Adipocyte (in vitro differentiated cells): ENCODE measurements at places on chromosomes 1 and 21.

DNA sequence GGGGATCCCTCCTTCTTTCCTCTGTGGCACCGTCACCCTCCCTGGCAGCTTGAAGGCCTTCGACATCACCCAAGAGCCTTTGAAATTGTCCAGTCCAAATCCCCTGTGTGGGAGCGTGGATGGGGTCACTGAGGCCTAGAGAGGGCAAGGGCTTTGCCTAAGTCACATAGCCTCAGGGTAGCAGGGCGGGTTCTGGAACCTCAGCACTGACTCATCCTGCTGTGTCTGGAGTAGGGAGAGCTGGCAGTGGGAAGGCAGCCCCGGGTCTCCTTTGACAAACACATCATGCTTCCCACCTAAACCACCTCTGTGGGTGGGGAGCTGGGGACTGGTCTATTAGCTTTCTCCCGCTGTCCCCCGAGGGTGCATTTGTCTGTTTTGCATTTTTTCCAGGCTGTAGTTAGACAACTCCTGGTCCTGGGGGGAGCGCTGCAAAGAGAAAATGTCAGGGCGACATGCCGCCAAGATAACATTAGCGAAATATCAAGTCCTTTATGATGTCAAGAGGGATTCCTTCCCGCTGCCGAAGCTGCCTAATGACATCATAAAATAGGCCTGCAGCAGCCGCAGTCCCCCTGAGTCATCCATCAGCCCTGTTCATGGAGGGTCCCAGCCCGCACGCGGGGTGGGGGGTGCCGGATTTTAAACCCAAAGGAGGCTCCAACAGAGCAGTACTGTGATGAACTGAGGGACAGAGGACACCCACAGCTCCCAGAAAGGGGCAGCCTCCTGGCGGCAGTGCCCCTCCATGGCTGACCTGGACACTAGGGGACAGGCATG is 77.0 kb upstream of the POU3F1 start:
- DNase-seq, result peak; percentile 22

DNA sequence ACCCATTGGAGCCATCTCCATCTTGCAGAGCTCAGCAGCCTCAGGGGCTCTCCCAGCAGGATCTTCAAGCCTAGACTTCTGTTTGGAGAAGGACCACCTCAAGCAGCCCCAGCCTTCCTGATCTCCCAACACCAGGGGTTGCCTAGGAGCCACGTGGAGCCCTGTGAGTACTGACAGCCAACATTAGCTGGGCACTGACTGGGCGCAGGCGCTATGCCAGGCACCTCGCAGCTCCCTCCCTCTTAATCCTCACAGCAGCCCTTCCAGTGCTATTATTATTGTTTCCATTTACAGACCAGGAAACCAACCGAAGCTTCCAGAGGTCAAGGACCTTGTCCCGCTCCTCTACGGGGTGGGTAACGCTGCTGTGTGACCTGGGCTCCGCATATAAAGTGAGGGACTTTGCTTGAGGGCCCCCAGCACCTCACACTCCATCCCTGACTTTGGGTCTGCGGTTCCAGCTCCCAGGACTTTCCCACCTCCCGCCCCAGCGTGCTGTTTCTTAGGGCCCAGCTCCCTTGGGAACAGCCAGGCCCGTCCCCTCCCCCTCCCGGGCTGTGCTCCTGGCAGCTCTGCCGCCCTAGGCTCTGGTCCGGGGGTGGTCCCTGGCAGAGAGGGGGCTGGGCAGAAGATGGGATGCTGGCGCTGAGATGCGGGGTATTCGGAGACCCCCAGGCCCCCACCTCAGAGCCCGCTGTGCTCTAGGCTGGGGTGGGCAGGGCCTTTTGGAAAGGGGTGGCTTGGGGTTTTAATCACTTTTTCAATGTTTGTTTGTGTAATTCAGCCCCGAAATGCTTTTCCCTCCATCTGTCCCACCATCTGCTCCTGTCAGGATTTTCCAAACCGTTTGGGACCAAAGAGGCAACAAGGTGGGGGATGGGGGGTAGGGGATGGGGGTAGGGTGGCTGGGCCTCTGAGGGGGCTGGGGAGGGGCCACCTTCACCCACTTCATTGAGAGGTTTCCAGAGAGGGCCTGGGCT is 4.1 kb upstream of the HPCA start:
- DNase-seq, result no peak

- DNase-seq, result no peak
These were observed 52.1 kb upstream of the LGALS8 start for GRCh38 chr1:236471653-236472052.

GRCh38 chr1:169044296-169044695 is 62.2 kb upstream of the ATP1B1 start:
- DNase-seq, result no peak

DNA sequence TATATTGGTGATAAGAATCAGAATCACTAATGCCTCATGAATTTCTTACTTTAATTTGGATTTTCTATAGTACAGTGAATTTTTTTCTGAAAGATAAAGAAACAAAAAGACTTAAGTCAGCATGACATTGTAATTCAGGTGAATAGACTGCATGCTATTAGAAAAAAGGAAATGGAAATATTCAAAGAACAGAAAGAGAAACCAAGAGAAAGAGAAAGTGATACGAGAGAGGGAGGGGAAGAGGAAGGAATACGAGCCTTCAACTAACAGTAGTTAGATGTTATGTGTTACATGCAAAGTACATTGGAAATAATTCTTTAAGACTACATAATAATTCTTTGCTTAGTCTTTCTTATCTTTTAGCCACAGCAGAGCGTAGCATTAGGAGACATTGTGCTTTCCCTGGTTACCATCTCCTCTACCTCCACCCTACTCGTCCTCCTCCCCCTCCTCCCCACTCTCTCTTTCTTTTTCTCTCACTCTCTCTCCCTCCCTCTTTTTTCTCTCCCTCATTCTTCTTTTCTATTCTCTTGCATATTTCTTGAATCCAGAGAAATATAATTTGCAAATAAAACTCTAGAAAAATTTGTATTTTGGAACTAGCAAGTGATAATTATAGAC is 46.4 kb upstream of the ADGRL4 start:
- peak; percentile 3 for DNase-seq

DNA sequence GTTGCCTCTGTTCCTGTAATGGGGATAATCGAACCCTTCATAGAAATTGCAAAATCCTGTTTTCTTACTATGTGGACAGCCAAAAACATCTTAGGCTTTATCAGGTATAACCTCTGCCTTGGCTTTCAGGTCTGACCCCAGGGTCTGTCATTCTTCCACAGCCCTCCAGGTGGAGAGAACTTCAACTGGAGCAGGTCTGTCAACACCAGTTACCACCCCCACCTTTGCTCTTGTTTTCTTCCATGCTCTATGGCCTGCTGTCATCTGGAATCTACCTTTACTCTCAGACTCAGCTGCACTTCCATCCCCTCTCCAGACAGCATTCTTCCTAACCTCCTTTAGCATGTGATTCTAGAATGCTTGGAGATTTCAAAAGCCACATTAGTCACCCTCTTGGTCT is 10.4 kb upstream of the GJA9 start:
- no peak for DNase-seq

DNA sequence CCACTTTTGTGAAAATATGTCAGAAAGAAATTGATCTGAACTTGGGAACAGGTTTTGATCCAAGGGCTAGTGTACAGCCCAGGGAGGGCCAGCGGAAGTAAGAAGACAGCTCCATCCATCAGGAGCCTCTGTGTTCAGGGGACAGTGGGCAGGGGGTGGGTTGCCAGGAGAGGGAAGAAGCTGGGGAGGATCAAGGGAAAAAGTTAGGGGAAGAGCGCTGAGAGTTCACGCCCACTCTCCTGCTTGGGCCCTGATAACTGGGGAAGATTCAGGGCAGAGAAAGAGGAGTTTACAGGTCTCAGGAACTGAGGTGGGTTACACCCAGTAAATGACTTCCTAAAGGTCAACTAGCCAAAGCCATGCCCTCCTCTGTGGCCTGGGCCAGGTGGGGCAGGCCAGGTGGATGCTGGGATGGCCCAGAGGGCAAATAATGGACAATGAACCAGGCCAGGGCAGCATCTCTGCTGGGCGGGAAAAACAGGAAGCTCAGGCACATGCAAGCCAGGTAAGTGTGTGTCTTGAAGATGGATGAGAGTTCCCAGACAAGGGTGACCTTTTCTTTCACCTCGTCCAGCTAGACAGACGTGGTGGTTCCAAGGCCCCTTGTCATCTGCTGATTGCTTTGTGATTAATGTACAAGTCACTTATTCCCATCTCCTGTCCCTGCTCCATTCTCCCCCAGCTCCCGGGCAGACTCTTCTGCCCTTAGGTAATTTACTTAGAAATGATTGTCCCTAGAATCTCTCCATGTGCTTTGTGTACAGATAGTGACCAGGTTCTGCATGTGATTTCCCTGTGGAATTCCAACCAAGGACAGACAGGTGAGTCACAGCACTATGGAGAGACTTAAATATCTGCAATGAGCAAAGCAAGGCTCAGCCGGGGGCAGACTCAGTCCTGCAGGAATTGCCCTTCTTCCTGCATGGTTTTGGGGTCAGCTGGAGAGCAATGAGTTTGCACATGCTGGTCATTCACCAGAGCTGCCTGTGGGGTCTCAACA is 57.0 kb downstream of the MDM4 start:
- DNase-seq, result no peak

DNA sequence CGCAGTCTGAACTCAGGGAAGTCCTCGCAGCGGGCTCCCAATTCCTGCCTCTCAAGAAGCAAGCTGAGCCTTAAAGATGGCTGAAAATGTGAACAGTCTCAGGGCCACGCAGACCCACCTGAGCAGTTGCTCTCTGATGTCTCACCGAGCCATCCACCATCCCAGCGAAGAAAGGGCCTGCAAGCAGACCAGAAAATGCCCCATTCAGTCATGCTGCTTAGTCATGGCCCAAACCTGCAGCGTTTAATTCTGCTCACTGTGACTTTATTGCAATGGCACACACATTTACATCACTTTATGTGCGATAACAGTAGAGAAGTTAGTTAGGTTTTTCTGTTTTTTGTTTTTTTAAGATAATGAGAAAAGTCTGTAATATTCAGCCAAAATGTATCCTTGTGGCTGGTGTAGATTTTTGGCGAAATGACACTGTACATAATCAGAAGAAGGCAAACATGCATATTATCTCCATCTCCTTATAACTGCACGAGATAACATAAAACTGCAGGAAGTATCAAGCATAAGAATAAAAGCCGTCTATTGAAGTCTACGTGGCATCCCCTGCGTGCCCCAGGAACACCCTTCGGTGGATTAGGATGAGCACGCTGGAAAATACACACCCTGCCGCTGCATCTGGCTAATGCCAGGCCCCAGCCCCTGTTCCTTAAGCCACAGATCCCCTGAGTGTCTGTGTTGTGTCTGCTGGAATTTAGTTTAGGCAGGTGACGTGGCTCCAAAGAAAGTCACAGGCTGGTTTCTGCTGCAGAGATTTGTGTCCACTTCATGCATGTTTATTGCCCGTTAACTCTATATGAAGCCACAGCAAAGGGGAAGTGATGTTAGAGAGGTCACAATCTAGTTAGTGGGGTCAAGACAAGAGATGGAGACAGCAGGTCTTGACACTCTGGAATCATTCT is 119.8 kb upstream of the IRF2BP2 start:
- DNase-seq, result peak; percentile 50

- peak; percentile 39 for DNase-seq
These were observed 917 bp downstream of the RAP1A start for GRCh38 chr1:111620441-111620971.

- peak; percentile 58 for DNase-seq
These were observed 1.0 kb downstream of the ANGEL2 start for GRCh38 chr1:213014642-213015041.

DNA sequence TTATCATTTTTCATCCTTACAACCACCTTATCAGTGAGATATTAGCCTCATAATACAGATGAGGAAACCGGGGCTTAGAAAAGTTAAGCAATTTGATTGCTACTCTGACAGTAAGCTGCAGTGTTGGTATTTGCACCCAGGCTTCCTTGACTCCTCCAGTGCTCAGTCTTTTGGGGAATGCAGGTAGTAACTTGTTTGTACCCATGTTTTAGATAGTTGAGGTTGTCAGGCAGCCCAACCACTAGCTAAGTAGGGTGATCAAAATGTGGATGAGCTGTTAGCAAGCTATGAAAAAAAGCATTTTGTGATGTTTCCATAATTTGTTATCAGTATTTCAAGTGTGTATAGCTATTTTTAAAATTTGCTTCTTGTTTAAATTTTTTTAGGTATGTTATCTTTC is 80.8 kb downstream of the SASS6 start:
- DNase-seq, result no peak

GRCh38 chr1:56473582-56474270 is 105.6 kb downstream of the PLPP3 start:
- no peak for DNase-seq

GRCh38 chr21:26939601-26940111 is 27.2 kb downstream of the ADAMTS5 start:
- DNase-seq, result peak; percentile 35

DNA sequence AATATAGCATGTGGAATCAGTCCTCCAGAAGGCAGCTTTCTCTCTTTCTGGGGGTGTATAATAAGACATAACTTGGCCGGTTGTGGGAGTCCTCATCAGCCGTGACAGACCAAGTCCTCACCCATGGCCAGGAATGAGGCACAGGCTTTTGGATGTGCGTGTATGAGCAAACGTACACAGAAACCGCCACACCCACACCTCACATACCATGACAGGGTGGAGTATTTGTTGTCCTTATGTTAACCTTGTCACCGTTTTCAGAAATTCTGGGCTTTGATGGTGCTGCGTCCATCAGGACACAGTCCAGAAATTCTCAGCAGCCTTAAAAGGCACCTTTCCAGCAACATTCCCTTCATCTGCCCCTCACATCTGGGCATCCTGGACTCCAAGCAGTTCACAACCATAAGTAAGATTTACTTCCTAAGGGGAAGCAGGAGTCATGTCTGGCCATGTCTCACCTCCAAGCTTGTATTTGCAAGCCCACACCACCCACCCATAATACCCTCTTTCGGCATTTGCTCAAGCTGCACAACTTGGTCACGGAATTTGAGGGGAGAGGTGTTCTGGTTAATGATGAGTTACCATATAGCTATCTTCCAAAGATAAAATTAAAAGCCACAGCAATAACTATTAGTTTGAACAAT is 12.4 kb downstream of the C1orf116 start:
- no peak for DNase-seq

GRCh38 chr1:107541412-107541811 is 400.6 kb downstream of the NTNG1 start:
- no peak for DNase-seq

GRCh38 chr1:161193561-161194235 is 5.2 kb downstream of the ADAMTS4 start:
- no peak for DNase-seq
